Neural progenitor cell (in vitro differentiated cells): ENCODE measurements at places on chromosomes 12 and 14.

GRCh38 chr12:14901228-14901562 lies 15.5 kb upstream of the MGP start:
- DNase-seq, result peak; percentile 41

DNA sequence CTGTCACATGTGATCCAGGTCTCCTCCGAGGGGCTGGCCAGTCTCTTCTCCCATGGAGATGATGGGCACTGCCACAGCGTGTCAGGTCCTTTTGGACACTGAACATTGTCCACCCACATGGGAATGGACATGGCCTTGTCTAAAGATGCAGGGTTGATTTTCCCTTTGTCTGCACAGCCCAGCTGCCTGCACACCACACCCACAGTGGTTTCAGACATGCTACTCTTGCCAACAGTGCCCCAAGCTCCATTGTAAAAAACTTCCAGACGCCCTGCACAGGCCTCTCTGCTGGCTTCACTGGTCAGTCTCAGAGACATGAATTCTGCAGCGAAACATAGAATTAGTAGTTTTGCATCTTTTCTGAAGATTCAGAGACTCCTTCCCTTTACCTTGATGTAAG lies 18.5 kb downstream of the CD163 start:
- DNase-seq, result no peak

DNA sequence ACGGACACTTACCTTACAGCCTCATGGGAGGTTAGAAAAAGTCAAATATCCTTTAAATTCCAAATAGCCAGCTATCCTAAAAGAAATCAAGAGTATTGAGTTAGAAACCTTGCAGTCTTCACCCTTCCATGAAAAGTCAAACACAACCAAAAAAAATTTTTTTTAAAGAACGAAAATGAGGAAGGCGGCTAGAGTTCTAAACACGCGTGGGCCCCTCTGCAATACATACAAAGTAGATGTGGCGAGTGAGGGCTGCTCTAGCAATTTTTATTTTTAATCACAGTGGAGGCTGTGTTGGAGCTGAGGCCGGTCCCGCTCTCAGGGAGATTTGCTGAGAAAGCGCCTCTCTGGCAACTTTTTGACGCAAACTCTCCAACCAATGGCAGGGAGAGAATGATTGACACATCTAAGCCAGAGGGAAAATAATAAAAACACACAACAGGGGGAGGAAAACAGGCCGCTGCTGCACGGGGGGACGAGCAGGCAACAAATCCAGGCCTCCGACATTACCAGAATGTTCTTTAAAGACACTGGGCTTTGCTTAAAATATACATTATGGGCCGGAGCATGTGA lies at the start of gene OTX2:
Gene OTX2 (minus strand): TSS at position 333 of the 573 bp plus-strand sequence. CDS start 5,023 bp downstream, outside the sequence.
- DNase-seq, result peak; percentile 84

DNA sequence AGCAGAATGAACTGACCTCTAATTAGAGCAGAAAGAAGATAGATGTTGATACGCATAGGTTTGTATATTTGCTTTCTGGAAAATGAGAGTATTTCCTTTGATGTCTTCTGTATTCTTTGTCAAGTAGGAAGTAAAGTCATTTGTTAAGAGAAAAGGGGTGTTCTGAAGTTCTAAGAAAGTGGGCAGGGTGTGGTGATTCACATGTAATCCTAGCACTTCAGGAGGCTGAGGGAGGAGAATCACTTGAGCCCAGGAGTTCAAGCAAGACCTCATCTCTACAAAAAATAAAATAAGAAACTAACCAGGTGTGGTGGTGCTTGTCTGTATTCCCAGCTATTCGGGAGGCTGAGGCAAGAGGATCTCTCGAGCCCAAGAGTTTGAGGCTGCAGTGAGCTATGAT lies 2.8 kb downstream of the RHNO1 start:
- DNase-seq, result no peak

- DNase-seq, result no peak
Observed at GRCh38 chr14:92520102-92521057, 6.8 kb downstream of the RIN3 start.

GRCh38 chr12:14904854-14905253 lies 19.2 kb upstream of the MGP start:
- no peak for DNase-seq

- peak; percentile 42 for DNase-seq
Observed at GRCh38 chr12:43676183-43676813, 82.3 kb downstream of the PUS7L start.

- DNase-seq, result no peak
Observed at GRCh38 chr12:59517522-59517921, 78.3 kb upstream of the SLC16A7 start.

GRCh38 chr12:91685917-91686316 lies 459.7 kb downstream of the BTG1 start:
- no peak for DNase-seq
